Activated CD4-positive, alpha-beta T cell treated with anti-CD3 and anti-CD28 coated beads for 4 hours (primary cell): ENCODE measurements at places on chromosomes 5 and 9.
A peak's percentile ranks its signal among the peaks of the same experiment; 100 is the strongest.

DNA sequence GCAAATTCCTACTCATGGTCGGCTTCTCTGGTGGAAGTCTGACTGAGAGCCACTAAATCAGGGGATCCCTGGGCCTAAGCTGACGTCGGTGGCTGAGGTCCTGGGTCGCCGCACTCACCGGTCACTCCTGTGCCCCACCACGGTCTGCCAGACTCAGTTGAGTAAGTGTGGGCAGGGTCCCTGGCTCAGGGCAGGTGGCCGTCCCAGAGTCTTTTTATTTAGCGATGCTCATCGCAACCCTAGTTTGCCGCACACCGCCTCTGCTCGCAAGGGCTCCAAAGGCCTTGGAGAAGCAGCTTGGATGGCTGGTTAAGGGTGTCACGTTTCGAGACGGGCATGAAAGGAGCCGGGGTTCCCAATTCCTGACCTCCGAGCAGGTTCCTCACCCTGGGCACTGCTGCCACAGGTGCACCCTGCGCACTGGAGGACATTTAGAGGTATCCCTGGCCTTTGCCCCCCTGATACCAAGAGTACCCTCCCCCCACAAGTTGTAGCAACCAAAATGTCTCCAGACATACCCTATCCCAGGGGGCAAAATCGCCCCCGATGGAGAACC is 59.9 kb downstream of the NSUN2 start:
- DNase-seq, result no peak

GRCh38 chr5:14787801-14788579 is 83.6 kb downstream of the ANKH start:
- DNase-seq, result no peak

DNA sequence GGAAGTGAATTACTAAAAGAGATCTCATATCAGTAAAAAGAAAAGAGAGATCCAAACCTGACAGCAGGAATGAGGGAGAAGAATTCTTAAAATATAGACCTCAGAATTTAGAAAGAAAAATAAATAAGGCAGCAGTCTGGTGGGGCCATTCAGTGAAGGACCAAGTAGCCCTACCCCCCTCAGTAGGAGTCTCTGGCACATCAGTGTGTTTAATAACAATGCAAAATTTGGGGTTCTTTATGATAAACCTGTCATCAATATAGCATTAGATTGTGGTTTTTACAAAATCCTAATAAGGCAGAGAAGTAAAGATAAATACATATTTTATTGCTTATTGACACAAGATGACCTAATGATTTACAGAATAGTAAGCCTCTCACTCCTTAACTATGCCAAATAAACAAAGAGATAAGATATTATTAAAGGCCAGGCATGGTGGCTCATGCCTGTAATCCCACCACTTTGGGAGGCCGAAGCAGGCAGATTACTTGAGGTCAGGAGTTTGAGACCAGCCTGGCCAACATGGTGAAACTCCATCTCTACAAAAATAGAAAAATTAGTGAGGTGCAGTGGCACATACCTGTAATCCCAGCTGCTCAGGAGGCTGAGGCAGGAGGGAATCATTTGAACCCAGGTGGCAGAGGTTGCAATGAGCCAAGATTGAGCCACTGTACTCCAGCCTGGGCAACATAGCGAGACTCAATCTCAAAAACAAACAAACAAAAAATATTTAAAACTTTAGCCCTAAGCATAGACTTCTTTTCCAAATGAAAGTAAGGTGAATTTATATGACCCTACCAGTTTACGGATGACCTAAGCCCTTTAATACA is 108.6 kb downstream of the BASP1 start:
- no peak for DNase-seq

GRCh38 chr5:169161022-169161680 is 139.8 kb downstream of the SLIT3 start:
- DNase-seq, result no peak

GRCh38 chr5:160071516-160071915 is 47.7 kb downstream of the PWWP2A start:
- DNase-seq, result no peak

DNA sequence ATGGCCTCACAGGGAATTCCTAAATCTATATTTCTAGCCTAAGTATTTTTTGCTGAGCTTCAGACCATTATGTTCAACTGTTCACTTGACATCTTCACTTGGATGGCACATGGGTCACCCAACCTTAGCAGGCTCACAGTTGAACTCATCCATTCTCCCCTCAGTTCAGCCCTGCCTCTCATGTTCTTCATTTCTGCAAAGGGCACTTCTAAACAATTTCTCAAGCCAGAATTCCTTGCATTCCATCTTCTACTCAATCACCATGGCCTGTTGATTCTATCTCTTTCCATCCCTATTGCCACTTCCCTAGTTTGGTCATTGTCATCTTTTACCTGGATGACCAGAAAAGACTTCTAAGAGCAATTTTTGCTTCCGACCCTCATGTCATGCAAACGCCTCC is 7.3 kb upstream of the RGS3 start:
- no peak for DNase-seq

DNA sequence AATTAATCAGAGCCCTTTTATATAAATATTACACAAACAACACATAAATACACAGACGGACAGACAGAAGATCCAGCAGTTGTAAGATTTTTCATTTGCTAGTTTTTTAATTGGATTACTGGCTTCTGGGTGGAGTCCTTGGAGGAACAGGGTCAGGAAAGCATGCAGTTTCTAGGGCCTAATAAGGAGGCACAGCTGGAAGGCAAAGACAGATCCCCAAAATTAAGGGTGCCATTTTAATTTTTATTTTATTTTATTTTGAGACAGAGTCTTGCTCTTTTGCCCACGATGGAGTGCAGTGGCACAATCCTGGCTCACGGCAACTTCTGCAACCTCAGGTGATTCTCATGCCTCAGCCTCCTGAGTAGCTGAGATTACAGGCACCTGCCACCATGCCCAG is 49.5 kb downstream of the PTGS1 start:
- no peak for DNase-seq

GRCh38 chr9:125913551-125913950 is 166.4 kb downstream of the PBX3 start:
- DNase-seq, result no peak

DNA sequence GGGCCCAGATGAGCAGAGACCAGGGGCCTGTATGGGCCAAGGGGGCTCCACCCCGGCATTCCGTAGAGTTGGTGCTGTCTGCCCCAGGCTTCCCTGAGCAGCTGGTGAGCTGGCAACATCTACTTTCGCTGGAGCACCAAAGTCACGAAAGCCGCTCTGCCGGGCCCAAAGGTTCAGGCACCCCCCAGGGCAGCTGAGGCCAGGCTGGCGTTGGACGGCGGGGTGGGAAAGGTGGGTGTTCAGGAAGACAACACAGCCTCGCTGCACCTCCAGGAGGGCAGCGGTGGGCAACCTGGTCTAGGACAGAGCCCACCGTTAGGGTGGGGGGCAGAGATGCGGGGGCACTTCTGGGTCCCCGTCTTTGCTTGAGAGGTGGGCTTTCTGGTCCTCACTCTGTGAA is 30.1 kb upstream of the TMEM250 start:
- DNase-seq, result no peak

- no peak for DNase-seq
Measured at GRCh38 chr9:19294219-19294618, 63.7 kb downstream of the DENND4C start.

- no peak for DNase-seq
Measured at GRCh38 chr5:175691761-175692160, 33.9 kb downstream of the HRH2 start.

DNA sequence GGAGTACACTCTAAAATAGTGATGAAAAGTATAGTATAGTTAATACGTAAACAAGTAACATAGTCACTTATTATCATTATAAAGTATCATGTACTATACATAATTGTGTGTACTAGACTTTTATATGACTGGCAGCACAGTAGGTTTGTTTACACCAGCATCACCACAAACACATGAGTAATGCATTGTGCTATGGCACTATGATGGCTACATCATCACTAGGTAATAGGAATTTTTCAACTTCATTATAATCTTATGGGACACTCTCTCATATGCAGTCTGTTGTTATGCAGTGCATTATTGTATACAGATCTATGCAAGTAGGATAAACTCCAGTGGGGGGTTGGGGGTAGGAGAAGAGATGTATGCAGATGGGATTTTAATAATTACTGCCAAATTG is 52.7 kb upstream of the ELL2 start:
- DNase-seq, result no peak

DNA sequence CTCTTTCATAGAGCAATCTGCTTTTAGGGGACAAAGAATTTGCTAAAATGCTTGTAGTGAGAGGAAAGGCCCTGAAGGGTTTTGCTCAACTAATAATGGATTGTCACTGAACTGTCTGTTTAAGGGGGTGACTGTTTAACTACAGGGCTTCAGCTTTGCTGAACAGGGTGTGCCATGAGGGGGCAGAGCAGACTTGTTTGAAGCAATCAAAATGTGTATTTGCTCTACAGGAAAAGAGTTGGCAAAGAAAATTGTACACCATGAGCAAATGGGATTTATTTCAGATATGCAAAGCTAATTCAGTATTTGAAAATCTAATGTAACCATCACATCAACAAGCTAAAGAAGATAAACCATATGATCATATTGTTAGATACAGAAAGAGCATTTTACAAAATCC is 154.3 kb downstream of the GABRG2 start:
- DNase-seq, result no peak

GRCh38 chr5:174559141-174559540 is 165.2 kb upstream of the MSX2 start:
- no peak for DNase-seq

GRCh38 chr5:139262742-139263445 is 30.6 kb upstream of the MATR3 start:
- peak; percentile 61 for DNase-seq

DNA sequence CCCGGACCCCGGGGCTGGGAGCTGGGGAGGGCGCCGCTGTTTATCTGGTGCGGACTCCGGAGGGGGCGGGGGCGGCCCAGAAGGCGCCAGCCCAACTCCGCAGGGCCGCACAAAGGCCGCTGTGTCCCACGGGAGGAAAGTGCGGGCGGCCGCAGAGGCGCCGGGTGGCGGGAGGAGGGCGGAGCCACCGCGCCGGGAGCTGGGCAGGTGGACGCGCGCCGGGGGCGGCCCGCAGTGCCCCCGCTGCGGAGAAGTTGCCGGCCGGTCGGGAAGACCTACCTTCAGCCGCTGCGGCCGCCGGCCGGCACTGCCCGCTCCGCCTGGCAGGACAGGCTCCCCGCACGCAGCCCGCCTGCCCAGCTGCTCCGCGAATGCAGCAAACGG is 43.6 kb downstream of the NACC2 start:
- no peak for DNase-seq

- DNase-seq, result no peak
Measured at GRCh38 chr5:17090839-17091238, 126.6 kb upstream of the BASP1 start.

DNA sequence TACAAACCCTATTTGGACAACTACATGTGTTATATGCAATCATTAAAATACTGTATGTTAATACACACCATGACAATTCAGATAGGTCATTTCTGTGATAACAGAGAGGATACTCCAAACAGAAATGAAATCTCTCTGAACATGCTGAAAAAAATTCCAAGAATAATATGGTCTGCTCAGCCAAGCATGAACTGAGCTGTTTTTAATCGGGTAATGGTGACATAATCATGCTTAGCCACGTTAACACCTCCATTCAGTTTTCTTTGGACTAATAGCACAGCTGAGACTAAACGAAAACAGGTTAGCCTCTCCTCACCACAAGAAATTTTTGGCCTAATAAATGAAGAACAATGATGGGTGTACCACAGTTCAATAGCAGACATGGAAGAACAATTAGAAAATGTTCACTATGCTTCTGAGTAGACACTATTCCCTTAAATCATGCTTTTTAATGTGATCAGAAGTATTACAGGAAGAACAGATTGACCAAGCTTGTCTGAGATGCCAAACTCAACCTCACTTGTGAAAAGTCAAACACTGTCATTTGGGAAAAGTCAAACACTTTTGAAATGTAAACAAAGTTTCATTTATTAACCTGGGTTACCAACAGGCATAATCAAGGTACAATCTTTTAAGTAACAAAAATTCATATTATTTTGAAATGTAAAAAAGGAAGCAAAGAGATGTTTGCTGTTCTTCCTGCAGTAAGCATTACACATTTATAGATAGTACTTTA is 19.4 kb downstream of the RAB14 start:
- DNase-seq, result no peak

DNA sequence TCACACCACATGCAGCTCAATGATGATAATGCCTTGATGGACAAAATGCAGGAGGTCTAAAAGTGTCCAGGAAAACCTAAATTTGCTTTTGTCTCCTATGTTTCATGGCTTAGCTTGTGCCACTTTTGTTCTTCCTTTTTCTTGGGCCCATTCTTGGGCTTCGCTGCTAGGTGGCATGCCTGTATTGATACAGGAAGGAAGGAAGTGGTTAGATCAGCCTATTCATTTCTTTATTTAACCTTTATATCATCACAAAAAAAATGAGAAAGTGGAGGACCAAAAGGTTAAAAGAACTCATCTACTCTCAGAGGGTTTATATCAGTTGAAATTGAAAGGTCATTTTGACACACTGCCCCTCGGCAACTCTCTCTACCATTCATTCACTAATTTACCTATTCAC is 260.2 kb downstream of the ARHGAP26 start:
- peak; percentile 26 for DNase-seq

- DNase-seq, result no peak
Measured at GRCh38 chr5:160655717-160656116, 196.3 kb downstream of the ATP10B start.

- DNase-seq, result no peak
Measured at GRCh38 chr9:83403527-83404238, 134.5 kb downstream of the FRMD3 start.

GRCh38 chr9:81633952-81634854 is 55.1 kb downstream of the TLE1 start:
- DNase-seq, result no peak

- no peak for DNase-seq
Measured at GRCh38 chr9:80040457-80040856, 468.7 kb downstream of the TLE4 start.

DNA sequence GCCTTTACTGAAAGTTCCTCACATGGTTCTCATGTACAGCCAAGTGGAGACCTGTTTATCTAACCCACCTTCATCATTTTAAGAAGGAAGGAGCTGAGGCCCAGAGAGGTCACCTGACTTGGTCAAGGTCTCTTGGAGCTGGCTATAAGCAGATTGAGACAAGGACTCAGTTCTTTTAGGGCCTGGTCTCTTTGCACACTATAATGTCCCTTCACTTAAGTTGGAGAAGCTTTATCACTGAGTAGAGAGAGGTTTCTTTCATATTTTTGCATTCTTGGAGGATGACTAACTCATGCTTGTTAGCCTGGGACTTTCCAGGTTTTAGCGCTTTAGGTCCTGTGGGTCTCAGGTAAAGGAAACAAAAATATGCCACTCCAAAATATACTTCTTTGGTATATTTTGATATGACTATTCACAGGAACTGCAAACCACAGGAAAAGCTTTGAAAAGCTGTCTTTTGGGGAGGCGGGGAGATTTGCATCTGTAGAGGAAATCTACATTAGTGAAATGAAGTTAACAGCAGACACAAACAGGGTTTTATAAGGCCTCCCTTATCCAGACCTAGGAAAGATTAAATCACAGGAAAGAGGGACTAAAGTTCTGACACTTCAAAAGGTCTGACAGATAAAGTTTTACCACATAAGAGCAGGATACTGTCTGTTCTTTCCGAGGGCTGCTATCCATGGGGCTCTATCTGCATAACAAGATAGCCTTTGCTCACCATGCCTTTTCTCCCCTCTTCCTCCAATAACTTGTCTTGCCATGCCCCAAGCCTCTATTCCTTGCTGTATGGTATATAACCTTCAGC is 95.8 kb upstream of the ANKRD55 start:
- peak; percentile 58 for DNase-seq
